Left hindlimb (tissue), 1 donor: ENCODE measurements at places on chromosomes 6 and 20.

- no peak for DNase-seq
These were observed 39.8 kb upstream of the CAP2 start for GRCh38 chr6:17353440-17354175.

DNA sequence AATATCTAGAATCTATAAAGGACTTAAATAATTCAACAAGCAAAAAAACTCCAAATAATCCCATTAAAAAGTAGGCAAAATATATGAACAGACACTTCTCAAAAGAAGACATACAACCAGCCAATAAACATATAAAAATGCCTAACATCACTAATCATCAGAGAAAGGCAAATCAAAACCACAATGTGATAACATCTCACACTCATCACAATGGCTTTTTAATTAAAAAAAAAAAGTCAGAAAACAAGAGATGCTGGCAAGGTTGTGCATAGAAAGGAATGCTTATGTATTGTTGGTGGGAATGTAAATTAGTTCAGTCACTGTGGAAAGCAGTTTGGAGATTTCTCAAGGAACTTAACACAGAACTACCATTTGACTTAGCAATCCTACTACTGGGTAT lies 979.6 kb upstream of the MAP3K7 start:
- no peak for DNase-seq

GRCh38 chr6:150723857-150724256 lies 124.2 kb downstream of the PLEKHG1 start:
- no peak for DNase-seq

- DNase-seq, result no peak
These were observed 83.9 kb upstream of the CEP85L start for GRCh38 chr6:118735320-118735719.

GRCh38 chr6:32058511-32058963 lies 20.3 kb downstream of the CYP21A2 start:
- peak; percentile 39 for DNase-seq
